ENCODE measurements at places on chromosomes 16 and 17.

- DNase-seq: no peak
These were observed 110.4 kb upstream of the PMFBP1 start for GRCh38 chr16:72282362-72282761.

- no peak for DNase-seq
These were observed 193.0 kb upstream of the ZFHX3 start for GRCh38 chr16:73240920-73241319.

DNA sequence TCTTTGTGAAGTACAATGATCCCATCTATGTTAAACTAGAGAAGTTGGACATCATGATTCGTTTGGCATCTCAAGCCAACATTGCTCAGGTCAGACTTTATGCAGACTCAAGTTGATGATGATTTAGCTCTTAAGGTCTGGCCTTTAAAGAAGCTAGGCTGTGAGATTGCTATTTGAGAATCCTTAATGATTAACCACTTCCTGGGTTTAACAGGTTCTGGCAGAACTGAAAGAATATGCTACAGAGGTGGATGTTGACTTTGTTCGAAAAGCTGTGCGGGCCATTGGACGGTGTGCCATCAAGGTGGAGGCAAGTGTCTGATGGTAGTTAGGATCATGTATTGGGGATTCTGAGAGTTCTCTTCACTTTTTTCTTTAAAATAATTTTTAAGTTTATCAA is 40.3 kb downstream of the AP2B1 start:
- no peak for DNase-seq

- DNase-seq: no peak
These were observed 19.5 kb downstream of the CNGB1 start for GRCh38 chr16:57951204-57951960.

DNA sequence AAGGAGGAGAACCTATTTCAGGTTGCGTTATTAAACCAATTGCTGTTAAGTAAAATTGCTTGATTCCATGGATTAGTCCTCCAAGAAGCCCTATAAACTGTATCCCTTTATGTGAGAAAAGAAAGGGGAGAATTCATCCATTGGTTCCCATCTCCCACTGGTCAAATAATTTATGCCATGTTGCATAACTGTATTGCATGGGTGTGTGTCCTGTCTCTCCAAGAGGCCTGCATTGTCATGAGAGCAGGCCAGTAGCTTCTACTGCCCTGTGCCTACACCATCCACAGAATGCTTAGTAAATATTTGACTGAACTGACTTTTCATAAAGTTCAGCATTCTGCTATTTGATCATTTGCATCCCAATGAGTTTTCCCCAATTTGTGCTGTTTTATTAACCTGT is 11.7 kb upstream of the TOB1 start:
- no peak for DNase-seq

- DNase-seq: no peak
These were observed 189.2 kb downstream of the STX8 start for GRCh38 chr17:9386401-9386800.

GRCh38 chr16:1533443-1533951 is at the start of gene TMEM204:
TMEM204 (plus strand) TSS chr16:1533666; CDS start chr16:1534276, 610 bp downstream.
- DNase-seq: no peak

DNA sequence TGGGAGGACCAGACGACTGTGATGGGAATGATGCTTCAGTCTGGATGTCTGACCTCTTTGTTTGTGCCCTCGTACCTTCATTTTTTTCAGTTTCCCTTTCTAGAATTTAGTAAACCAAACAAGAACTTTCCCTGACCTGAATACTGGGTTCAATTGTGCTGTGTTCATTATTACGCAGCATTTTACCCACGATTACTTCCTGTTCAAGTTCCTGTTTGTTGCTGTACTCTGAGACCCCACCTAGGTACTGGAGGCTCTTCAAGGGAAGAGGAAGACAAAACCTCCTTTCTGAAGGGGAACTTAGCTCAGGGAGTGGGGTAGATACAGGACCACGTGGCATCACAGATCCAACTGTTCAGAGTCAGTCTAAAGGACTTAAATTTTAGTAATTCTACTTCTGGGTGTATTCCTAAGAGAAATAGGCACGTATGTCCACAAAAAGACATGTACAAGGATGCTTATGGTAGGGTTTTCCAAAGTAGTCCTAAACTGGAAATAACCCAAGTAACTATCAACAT is 9.2 kb upstream of the PRKCB start:
- no peak for DNase-seq

- no peak for DNase-seq
These were observed 18.4 kb upstream of the CAPN15 start for GRCh38 chr16:508884-509736.

DNA sequence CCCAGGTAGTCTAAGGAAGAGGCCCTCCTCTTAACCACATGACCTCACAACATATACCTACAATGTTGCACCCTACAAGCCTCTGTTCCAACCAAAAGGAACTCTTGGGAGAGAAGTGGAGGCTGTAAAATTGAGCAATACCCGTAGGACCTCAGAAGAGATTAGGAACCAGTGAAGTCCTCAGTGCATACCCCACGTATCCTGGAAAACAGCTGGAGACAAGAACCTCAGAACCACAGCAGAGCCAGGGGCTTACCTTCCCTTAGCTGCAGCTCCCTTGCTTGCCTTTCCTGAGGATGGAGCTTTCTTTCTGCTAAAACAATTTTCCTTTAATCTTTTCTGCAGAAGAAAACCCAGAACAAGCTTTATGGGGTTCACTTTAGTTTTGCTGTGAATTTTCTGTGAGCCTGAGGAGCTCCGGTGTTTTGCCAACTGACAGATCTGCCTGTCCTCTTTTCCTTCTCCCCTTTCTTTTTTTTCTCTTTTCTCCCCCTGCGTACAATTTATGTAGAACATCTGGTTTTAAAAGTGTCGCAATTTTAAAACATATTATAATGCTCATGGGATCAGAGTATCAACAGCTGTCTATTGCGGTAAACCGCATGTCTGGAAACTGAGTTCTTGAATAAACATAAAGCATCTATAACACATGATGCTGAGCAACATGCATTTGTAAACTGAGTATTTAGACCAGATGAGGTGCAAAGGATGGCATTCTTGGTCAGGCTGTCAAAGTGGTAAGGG is 226.4 kb upstream of the MAF start:
- no peak for DNase-seq

- no peak for DNase-seq
These were observed 387 bp upstream of the ASB16 start for GRCh38 chr17:44170135-44170498.

GRCh38 chr16:26709175-26709574 is 357.6 kb upstream of the C16orf82 start:
- DNase-seq: no peak

GRCh38 chr16:49690778-49691177 is 165.1 kb downstream of the ZNF423 start:
- DNase-seq: no peak

DNA sequence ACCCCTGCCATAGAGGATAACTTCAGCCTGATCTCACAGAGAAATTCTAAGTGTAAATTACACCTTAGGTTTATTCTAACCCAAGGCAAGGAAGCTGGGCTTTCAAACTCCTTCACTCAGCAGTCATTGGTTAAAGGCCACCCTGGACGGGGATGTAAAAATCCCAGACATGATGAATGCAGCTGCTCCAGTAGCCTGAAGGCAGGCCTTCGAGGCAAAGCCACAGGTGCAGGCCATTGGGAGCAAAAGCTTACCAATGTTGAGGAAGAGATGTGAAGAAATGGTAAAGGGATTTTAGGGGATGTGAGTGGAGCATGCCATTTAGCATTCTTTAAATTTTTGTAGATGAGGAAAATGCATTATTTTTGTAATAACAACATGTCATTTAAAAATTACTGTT is 514.4 kb downstream of the XYLT1 start:
- no peak for DNase-seq

- DNase-seq: no peak
These were observed 223.7 kb upstream of the AXIN2 start for GRCh38 chr17:65785109-65785508.

DNA sequence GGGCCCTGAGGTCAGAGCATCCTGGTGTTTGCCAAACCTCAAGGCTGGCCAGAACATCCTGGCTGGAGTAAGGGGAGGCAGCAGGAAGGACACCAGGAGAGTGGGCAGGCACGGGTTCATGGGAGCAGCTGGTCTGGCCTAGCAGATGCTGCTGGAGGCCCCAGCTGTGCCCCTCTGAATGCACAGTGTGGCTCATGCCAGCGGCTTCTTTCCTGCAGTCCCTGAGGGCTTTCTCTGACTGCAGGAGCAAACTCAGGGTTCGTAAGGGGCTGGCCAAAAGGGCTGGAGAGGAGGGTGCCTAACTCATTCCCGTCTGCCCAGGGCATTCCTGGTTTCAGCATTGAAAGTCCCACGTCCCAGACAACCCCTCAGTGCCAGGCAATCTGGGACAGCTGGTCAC is 78.7 kb downstream of the ZDHHC7 start:
- DNase-seq: no peak

DNA sequence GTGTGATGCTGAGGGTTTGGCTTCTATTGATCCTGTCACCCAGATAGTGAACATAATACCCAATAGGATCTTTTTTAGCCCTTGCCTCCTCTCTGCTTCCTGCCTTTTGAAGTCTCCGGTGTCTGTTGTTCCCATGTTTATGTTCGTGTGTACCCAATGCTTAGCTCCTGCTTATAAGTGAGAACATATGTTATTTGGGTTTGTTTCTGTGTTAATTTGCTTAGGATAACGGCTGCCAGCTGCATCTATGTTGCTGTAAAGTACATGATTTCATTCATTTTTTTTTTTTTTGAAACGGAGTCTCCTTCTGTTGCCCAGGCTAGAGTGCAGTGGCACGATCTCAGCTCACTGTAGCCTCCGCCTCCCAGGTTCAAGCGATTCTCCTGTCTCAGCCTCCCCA is 23.0 kb downstream of the DUS2 start:
- DNase-seq: no peak

DNA sequence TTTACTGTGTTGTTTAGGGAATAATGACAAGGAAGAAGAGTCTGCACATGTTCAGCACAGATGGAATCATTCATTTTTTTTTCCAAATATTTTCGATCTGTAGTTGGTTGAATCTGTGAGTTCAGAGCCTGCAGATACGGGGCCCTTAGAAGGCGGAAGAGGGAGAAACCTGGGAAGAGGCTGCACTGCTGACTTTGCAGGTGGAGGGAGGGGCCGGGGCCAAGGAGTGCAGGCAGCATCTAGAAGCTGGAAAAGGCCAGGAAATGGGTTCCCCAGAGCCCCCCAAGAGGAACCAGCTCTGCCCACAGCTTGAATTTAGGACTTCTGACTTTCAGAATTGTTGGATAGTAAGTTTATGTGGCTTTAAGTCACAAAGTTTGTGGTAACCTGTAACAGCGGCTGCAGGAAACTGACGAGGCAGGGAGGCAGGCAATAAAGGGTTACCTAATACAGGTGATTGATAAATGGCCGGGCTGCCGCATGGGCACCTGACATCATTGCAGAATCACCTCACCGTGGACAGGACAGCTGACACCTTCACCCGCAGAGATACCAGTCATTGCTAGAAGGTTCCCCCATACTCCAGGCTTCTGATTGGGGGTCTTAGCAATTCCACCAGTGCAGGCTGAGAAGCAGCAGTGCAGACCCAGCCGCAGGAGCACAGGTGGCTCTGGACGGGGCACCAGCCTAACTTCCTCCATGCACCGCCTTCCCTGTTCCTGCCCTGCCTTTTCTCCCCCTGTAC is 181.3 kb downstream of the IRF8 start:
- no peak for DNase-seq

GRCh38 chr17:35239823-35240222 is 3.0 kb upstream of the SLFN5 start:
- no peak for DNase-seq

- DNase-seq: peak; percentile 28
These were observed 16.4 kb downstream of the RARA start for GRCh38 chr17:40325156-40326013.

- DNase-seq: no peak
These were observed 118.2 kb downstream of the CDK5R1 start for GRCh38 chr17:32604966-32605365.

Measured in pancreas (tissue), 10 donors.